HS-27A (cell line): ENCODE measurements at places on chromosomes 7 and 10.

DNA sequence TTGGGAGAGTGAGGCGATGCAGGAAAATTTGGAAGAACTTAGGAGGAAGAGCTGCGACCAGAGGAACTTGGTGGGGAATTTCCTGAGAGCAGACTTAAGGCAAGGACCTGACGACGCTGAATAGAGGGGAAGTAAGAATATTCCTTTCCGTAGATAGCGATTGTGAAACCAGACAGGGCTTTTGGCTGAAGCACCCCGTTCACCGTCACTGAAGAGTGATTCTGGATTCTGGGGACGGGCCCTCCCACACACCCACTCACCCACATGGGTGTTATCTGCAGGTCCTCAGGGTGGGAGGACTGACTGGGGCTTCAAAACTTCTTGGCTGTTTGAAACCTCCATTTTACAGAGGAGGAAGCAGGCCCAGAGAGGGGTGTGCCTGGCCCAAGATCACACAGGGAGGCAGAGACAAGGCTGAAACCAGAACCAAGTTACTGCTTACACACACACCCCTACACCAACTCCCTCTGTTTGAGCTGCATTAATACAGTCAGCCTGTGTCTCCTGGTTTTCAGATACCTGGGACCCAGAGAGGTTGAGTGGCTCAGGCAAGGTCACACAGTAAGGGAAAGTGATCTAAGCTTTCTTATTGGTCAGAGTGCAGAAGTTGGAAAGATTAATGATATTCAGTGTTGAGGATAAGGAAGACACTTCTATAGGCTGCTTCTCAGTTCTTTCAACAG lies 37.2 kb upstream of the CDH23 start:
- no peak for DNase-seq

DNA sequence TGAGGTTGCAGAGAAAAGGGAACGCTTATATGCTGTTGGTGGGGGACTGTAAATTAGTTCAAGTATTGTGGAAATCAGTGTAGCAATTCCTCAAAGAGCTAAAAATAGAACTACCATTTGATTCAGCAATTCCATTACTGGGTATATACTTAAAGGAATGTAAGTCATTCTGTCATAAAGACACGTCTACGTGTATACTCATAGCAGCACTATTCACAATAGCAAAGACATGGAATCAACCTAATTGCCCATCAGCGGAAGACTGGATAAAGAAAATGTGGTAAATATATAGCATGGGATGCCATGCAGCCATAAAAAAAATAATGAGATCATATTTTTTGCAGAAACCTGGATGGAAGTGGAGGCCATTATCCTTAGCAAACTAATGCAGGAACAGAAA lies 100.0 kb upstream of the NPSR1 start:
- no peak for DNase-seq

DNA sequence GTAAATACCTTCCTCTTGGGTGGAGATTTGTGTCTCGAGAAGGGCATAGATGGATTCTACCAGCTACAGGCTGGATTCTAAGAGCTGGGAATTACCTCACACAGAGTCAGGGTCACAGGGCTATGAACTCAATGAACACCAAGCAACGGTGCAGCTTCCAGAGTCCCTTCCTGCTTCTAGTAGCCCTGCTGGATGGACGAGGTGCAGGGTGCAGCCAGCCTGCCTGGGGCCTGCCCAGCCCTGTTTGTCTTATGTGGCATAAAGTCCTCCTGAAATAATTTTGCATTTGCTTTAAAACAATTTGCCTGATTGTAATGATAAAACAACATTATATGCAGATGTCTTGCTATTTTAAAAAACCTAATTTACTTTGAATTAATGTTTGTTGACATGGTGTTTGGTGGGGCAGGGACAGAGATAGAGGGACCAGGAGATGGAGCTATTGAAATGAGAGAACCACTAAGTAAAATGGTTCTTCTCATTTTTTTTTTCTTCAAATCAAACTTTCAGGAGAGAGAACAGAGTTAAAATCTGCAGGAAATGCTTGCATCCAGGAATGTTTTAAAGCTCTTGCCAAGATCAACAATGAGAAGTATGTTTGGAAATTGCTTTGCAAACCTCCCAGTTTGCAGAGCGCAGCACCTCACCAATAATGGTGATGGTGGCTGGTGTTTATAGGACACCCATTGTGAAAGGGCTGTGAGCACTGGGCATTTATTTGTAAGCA lies 305.4 kb upstream of the PODXL start:
- DNase-seq = no peak

DNA sequence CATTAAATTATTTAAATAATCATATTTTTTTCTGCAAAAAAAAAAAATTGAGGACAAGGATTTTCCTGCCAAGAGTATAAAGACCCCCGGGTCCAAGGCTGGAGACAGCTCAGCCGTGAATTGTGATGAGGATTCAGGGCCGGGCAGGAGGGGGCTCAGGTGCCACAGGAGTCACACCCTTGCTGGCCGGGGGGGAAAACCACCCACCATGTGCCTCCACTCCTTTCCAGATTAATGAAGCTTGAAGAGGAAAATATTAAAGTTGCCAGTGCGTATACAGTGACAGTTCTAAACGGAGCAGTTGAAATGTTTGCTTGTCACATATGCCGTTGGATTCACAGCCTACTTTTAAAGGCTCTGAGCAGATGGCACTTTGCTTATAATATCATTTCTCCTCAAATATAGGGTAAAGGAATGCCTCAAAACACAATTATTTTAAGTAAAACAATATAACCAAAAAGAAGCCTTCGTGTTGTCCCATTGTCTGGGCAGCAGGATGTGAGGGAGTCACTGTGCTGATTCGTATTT lies 49.6 kb downstream of the ADARB2 start:
- no peak for DNase-seq

- no peak for DNase-seq
These were observed 739.0 kb upstream of the GALNT17 start for GRCh38 chr7:70392877-70393435.

DNA sequence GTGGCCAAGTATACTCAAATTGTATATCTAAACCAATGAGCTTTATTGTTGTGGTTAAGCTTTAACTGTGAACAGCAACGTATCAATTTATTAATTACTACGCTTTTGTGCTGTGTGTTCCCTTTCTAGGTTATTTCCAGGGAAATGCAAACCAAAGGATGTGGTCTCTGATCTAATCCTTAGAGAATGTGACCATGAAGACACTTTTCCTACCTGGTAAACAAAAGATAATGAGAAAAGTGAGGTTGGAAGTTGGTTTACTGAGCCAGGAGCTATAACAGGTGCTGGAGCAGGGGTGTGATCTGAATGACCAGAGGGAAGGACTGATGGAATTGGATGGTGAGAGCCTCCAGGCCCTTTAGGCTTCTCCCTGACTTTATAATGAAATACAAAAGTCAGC lies 25.4 kb upstream of the CALU start:
- no peak for DNase-seq

DNA sequence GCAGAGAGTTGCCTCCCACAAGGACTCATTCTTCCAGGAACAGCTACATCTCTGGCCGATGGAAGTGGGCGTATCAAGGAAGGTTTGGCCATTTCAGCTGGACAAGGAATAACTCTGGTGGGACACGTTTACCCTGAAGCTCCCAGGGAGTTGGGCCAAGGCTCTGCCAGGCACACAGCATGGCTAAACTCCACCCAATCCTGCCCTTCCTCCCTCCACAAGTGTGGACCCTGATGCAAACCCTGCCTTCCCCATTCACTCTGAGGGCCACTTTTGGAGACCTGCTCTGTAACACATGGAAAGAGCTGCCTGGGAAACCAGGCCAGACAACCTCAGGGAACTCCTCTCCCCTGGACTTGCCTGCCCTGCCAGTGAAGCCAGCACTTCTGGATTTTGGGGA lies 407.8 kb upstream of the FOXK1 start:
- DNase-seq = no peak

- DNase-seq = no peak
These were observed 111.6 kb downstream of the ADCY1 start for GRCh38 chr7:45685619-45686240.

DNA sequence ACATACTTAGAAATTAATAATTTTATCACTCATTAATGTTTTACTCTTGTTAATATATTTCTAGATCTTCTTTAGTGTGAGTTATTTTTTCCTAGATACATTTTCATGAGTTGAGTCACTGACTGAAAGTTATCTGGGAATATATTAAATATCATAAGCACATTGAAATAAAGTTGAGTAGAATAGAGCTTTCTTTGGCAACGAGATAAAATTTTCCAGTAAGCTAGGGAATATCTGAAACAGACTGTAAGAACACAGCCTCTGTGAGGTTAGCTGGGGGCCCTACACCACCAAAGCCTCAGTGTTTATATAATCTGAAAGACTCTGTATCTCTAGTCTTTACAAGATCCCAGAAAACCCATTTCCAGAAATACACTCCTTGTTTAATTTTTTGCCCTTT lies 347.8 kb upstream of the PLXDC2 start:
- no peak for DNase-seq

DNA sequence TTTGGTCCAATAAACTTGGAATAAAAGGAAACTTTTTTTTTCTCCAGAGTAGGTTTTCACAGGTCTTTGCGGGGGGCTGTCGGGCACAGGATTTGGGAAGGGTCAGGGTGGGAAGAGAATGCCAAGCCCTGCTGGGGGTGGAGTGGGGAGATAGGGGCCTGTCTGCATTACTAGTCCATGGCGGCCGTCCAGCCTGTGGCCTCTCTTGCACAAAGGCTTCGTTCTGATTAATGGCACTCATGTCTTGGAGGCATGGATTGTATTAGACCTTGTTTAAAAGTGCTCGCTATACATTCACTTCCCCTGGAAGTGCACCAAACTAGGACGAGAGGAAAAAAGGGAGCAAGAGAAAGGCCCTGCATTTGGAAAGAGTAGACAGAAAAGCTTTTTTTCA lies 37.2 kb downstream of the LRMDA start:
- DNase-seq = no peak

- DNase-seq = no peak
These were observed 161.5 kb upstream of the PRKCQ start for GRCh38 chr10:6741541-6741941.

DNA sequence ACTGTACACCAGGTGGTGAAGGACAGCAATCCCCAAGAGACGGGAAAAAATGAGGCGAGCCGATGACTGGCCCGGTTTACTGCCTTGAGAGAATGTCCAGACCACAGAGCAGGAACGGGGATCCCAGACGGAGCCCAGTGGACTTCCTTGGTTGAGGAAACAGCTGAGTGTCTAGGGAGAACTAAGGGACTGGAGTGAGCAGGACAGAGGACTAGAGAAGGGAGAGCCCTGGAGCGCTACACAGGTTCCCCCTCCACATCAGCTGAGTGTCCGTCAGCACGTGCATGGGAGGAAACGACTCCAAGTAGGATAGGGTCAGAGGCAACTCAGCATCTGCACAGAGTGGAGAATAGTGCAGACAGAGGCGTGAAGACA lies 7.1 kb upstream of the WDR86 start:
- no peak for DNase-seq

- no peak for DNase-seq
These were observed 117.5 kb upstream of the COL1A2 start for GRCh38 chr7:94277236-94277635.

GRCh38 chr7:155558961-155559360 lies 12.6 kb upstream of the CNPY1 start:
- DNase-seq = no peak

DNA sequence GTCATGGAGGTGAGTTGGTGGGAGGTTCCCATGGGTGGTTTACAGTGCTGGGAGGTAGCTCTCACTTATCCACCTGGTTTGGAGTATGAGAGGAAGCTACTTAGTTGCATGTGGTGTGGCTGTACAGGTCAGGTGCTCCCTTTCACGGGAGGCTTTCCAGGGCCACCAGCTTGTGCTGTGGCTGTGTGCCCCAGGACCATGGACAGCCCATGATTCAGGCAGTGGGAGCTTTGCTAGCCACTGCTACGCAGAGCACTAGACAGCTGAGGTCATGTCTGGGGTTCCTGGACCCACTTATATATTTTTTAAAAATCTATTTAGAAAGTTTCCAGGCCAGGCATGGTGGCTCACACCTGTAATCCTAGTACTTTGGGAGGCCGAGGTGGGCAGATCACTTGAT lies 42.5 kb upstream of the KCNMA1 start:
- no peak for DNase-seq

GRCh38 chr10:34406463-34407323 lies 408.4 kb downstream of the PARD3 start:
- no peak for DNase-seq

DNA sequence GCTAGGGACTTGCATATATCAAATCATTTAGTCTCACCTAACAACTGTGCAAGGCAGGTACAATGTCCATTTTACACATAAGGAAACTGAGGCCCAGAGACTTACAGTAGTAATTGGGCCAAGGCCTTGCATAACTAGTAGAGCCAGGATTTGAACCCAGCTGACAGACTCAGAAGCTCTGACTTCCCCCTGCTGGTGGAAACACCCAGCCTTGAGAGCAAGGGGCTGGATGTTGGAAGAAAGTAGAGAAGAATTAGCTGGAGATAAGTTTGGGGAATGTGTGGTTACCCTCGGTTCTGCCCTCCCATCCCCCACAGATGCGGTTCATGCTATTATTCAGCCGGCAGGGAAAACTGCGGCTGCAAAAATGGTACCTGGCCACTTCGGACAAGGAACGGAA lies 2.0 kb downstream of the AP1S1 start:
- no peak for DNase-seq

DNA sequence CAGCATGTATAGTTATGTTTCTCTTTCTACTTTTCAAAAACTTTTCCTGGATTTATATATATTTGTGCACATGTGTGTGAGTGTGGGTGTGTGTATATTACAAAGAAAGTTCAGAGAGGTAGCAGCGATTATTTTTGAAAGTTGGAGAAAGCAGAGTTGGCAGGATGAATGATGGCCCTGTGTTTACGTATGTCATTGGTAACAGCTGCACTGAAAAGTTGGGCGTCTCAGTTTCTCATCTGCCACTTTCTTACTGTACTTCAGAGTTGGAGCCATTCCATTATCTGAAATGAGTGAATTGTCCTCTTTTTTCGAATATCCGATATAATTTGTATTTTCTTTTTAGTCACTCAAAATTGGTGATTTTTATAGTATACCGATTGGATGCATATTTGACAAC lies 172.2 kb downstream of the CDK14 start:
- no peak for DNase-seq

DNA sequence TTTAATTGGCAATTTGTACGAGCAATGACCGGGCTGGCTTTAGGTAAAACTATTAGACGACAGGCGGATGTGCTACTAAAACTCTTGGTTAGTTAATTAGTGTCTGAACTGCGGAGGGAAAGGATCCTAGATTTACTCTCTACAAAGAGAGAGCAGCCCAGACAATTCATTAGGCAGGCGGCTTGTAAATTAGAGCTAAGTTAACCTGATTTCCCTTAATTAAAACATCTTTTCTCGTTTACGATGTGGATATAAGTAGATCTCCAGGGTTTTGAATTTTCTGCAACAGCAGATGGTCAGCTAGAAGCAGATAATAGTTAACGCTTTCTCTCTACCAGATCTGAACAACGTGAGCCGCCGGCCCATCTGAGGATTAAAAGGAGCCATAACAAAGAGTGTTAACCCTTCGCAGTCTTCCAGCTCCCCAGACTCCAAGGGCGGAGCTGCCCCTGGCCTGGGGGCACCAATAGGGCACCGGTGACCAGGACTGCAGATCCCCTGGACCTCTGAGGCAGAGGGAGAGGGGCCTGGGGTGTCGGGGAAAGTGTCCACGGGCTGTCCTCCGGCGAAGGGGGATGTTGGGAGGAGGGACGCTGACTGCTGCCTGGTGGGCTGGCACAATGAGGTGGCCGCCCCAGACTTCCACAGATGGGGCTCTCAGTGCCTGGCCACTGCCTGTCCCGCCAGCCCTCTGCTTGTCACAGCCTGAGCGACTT lies 6.3 kb upstream of the UNCX start:
- no peak for DNase-seq
